Stimulated activated CD4-positive, alpha-beta T cell treated with anti-CD3 and anti-CD28 coated beads, Interleukin-2, amount 100 ng/mL, for 24 hours (primary cell): ENCODE measurements at places on chromosomes 11 and 22.

DNA sequence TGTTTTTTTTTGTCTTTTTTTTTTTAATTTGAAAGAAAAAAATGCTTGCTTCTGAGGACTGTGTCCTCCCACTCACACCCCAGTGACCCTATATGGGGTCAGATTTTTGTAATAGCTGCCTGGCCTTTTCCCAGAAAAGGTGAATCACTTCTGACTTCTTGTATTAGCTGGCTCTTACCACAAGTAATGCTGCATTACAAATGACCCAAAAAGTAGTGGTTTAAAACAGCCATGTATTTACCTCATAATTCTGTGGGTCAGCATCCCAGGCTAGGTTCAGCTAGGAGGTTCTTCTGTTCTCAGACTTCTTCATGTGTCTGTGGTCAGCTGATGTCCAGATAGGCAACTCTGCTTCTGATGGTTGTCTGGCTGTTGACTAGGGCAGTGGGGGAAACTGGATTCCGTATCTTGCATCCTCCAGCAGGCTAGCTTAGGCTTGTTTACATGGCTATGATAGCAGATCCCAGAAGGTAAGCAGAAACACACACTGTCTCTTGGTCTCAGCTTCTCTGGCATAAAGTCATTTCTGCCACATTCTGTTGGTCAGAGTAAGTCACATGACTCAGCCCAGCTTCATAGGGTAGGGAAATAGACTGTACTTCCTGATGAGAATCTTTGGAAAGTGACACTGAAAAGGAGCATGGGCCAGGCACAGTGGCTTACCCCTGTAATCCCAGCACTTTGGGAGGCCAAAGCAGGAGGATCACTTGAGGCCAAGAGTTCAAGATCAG is 19.5 kb downstream of the LHFPL7 start:
- no peak for DNase-seq

- no peak for DNase-seq
These were observed 9.9 kb upstream of the MYEOV start for GRCh38 chr11:69284081-69284511.

DNA sequence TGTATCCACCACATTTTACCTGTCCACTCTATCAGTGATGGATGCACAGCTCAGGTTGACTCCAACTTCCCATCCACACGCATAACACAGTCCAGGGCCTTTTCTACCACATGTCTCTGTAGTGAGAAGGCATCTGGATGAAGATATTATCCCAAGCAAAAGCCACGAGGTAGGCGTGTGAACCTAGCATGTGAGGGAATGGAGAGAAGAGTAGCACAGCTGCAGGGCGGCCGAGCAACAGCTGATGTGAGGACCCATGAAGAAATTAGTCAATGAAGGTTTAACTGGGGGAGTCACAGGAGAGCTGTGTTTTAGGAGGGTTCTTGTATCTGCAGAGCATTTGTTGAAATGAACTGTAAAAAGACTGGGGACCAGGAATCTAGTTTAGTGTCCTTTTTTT is 144.6 kb upstream of the PITPNB start:
- no peak for DNase-seq

- DNase-seq, result no peak
These were observed 515.3 kb downstream of the JRKL start for GRCh38 chr11:96905143-96905542.

DNA sequence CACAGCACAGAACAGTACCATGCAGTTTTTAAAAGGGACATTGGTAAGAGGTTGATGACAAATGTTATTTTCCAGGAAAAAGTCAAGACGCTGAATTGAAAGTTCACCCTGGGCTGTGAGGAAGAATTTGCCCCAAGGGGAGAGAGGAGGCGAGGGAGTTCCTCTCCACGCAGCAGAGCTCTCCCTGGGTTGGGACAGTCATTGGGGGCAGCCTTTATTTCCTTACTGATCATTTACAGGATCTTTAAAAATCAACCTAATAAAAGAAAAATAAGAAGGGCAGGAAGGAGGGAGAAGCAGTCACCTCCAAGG is 49.9 kb upstream of the WNT7B start:
- no peak for DNase-seq
